ENCODE measurements at places on chromosomes 7 and 10. TPM values are rescaled to one million over a fixed set of nuclear protein-coding genes. Genes with fewer than 3 reads are reported as not detected.
A peak's percentile ranks its signal among the peaks of the same experiment; 100 is the strongest.

Gene HEPACAM2
- not detected for total RNA-seq

Gene DRGX
- not detected for total RNA-seq

- no peak for DNase-seq
- H3K27ac ChIP-seq, result no peak overlapping the region
- H3K4me3 ChIP-seq, result no peak overlapping the region
- no peaks in the 10 kb centered on the region for H3K4me1 ChIP-seq
- H3K36me3 ChIP-seq, result no peaks in the 10 kb centered on the region
Measured at GRCh38 chr7:139893461-139893860, 64.4 kb downstream of the TBXAS1 start.

DNA sequence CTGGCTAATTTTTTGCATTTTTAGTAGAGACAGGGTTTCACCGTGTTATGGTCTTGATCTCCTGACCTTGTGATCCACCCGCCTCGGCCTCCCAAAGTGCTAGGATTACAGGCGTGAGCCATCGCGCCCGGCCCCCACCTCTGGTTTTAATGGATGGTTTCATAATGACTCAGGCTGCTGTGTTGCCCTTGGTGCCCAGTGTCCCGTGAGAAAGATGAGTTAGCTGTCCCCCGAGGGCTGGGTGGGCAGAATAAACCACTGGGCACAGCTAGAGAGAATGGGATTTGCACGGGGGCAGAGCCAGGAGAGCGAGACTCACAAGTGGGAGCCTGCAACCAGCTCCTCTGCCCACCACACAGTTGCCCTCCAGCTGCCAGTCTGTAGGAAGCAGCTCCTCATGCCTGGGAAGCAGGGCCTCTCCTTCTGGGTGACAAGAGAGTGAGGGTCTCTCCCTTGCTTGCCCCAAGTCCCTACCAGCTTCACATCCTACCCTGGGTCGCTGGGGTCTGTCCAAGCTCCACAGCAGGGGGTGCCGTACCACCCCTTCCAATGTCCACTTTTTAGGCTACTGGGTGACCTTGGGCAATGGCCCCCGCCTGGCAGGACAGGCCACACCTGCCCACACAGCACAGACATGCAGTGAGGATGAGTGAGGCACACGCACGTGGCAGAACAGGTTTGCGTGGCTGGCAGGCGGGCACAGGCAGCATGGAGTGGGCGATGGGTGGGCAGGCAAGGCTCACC lies 16.1 kb upstream of the NDST2 start:
- peak; percentile 84 for DNase-seq
- peak overlapping the region; percentile 17 for H3K27ac ChIP-seq
- H3K4me3 ChIP-seq, result no peak overlapping the region
- peaks cover 7% of the 10 kb centered on the region for H3K36me3 ChIP-seq

- H3K4me1 ChIP-seq, result peaks cover 31% of the 10 kb centered on the region
Measured at GRCh38 chr7:100044718-100045117, 4.9 kb upstream of the ZSCAN21 start.

DNA sequence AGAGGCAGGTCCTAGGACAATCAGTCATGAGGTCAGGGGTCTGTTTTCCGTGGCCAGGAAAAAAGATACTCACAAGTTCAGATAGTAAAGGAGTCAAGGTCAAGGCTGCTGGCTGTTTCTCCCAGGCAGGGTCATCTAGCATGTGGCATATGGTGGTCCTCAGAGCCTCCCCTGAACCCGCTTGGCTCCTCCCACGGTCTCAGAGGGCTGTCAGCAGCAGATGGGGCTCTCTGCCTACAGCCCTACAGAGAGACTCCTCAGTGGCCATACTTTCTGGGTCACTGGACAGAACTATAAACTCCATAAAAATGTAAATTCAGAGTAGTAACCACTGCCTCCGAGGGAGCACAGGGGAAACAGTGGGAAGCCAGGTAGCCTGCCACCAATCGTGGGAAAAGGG lies 11.3 kb upstream of the DRGX start:
- no peak overlapping the region for H3K4me3 ChIP-seq
- no peak for DNase-seq
- H3K36me3 ChIP-seq, result no peaks in the 10 kb centered on the region
- H3K27ac ChIP-seq, result no peak overlapping the region

DNA sequence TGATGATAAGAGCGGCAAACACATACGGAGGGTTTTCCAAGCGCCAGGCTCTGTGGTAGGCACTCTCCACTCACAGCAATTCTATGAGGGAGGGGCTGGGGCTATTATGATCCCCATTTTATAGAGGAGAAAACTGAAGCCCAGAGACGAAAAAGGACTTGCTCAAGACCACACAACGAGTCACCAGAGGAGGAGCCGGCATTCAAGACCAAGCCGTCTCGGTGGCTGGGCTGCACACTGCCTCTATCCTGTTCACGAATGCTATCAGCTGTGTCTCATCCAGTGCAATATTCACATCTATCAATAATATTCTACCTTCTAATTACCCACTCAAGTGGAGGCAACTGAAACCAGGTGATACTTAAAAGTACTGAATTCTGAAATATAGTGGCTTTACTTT lies 67.8 kb upstream of the NMT2 start:
- no peak for DNase-seq
- H3K4me3 ChIP-seq, result no peak overlapping the region
- no peaks in the 10 kb centered on the region for H3K27me3 ChIP-seq
- H3K27ac ChIP-seq, result no peak overlapping the region

DNA sequence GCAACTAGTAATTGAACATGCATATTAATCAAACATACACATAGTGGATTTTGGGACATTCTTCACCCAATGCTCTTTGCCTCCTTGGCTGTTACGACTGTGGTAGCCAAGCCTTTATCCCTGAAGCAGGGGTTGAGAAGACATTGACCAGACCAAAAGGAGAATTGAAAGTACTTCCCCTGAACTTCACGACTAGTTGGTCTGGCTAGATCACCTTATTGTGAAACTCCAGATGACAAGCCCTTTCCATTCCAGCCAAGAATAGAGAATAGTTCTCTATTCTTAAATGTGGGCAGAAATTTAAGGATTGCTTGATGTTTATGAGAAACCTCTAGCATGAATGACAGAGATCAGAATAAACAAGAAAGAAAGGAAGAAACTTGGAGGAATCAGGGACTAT lies 97.0 kb downstream of the LRMDA start:
- H3K4me3 ChIP-seq, result no peak overlapping the region
- no peaks in the 10 kb centered on the region for H3K27me3 ChIP-seq
- H3K4me1 ChIP-seq, result no peaks in the 10 kb centered on the region
- H3K36me3 ChIP-seq, result no peaks in the 10 kb centered on the region
- DNase-seq, result no peak

GRCh38 chr7:69090936-69091335 lies 507.3 kb upstream of the AUTS2 start:
- H3K27me3 ChIP-seq, result no peaks in the 10 kb centered on the region
- H3K4me1 ChIP-seq, result no peaks in the 10 kb centered on the region
- H3K27ac ChIP-seq, result no peak overlapping the region

DNA sequence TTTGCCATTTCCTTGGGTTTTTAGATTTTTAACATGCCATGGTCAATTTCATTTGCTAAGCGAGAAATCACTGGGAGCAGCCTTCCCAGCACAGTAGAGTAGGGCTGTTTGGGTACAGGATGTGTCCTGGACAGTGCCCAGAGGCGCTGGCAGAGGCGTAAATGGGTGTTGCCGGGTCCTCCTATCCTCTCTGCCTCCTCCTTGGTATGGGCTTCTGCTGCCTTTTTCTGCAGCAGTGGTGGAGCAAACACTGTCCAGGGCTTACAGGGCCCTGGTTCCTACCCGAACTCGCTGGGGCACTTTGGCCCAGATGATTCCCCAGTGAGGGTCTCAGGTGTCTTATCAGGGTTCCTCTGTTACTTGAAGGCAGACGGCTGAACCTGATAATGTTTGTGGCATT lies 298.3 kb downstream of the RPS24 start:
- peaks cover 23% of the 10 kb centered on the region for H3K4me1 ChIP-seq
- H3K27ac ChIP-seq, result no peak overlapping the region
- no peaks in the 10 kb centered on the region for H3K27me3 ChIP-seq
- no peak for DNase-seq
- H3K36me3 ChIP-seq, result no peaks in the 10 kb centered on the region

GRCh38 chr10:22977751-22978150 lies 49.9 kb downstream of the ARMC3 start:
- no peak overlapping the region for H3K27ac ChIP-seq
- peaks cover 8% of the 10 kb centered on the region for H3K27me3 ChIP-seq
- H3K36me3 ChIP-seq, result no peaks in the 10 kb centered on the region
- no peaks in the 10 kb centered on the region for H3K4me1 ChIP-seq
- no peak for DNase-seq
- no peak overlapping the region for H3K4me3 ChIP-seq

Data from SJSA1 (cell line).